ENCODE measurements at places on chromosomes 6 and 20. TPM values are rescaled to one million over a fixed set of nuclear protein-coding genes. Genes with fewer than 3 reads are reported as not detected.

The DYNLT2 gene
- polyA plus RNA-seq = 0.43 TPM

DNA sequence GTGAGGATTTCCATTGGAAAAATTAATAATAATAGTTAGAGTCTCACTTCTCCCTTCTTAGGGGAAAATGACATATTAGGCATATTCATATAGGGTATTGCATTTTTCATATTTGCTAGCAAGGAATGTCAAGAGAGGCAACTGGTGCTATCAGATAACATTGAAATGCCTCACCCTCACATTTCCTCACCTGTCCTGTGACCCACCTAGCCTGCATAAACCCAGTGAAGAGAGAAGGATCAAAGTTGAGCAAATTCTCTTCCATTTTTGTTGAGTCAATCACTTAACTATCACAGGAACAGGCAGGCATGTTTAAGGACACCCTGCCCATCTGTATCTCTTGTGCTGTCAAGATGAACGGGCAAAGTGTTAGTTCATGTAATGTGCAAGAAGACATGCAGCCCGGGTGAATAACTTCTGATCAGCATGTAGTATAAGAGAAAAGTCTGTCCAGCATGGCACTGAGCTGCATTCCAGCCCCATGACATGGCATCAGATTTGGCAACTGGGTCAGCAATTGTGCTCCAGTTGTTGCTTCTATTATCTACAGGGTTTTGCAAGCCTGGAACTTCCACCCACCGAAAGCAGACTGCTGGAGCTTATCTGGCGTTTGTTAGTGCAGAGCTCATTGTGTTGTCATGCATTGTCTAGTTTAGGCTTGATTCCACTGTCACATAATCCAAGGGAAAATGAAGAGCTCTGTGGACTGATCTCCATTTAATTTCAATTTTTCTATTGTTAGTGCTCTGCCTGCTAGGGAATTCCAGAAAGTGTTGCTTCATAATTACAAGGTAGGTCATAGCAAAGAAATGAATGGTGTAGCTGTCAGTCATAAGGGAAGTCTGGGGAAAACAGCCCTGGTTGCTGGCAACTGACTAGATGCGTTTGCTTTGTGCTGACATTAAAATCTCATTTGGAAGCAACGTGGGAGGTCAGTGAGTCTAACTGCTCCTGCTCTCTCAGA, 138.4 kb upstream of the TNFAIP3 start:
- no peak overlapping the region for H3K27ac ChIP-seq
- peaks cover 73% of the 10 kb centered on the region for H3K4me1 ChIP-seq
- H3K4me3 ChIP-seq = no peak overlapping the region
- H3K36me3 ChIP-seq = no peaks in the 10 kb centered on the region
- no peak for DNase-seq
- H3K27me3 ChIP-seq = no peaks in the 10 kb centered on the region

The EBF4 gene
- polyA plus RNA-seq = not detected

The TSHZ2 gene
- not detected for polyA plus RNA-seq

The PTPRT gene
- not detected for polyA plus RNA-seq

DNA sequence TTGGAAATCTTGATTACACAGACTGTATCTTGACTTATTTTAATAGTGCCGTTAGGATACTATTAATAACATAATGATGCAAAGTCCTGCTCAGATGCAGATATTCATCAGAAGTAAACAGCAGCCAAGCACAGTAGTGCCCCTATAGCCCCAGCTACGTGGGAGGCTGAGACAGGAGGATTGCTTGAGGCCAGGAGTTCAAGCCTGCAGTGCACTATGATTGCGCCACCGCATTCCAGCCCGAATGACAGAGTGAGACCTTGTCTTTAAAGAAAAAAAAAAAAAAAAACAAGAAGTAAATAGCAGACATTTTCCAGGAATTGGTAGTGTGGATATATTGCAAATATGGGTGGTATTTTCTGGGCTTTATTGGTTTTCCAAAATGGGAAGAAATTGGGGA, 61.8 kb downstream of the TULP4 start:
- no peak overlapping the region for H3K4me3 ChIP-seq
- DNase-seq = no peak
- H3K27me3 ChIP-seq = no peaks in the 10 kb centered on the region
- no peaks in the 10 kb centered on the region for H3K4me1 ChIP-seq
- no peak overlapping the region for H3K27ac ChIP-seq

DNA sequence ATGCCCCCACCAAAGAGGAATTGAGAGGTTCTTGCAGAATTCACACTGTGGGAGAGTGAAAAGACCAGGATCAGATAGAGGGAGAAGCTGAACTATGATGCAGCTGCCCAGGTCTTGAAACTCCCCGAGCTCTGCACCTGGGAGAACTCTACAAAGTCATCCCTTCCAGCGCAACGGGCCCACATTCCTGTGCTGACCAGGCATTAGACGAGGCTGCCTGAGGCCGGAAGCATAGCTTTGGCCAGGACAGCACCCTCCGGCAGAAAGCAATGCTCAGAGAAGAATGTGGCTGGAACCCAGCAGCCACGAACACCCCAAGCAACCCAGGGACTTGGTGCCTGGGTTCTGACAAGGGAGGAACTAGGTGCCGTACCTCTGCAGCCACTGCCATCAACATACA, 281.5 kb upstream of the CDH4 start:
- H3K4me1 ChIP-seq = no peaks in the 10 kb centered on the region
- no peak for DNase-seq
- H3K27ac ChIP-seq = no peak overlapping the region
- H3K4me3 ChIP-seq = no peak overlapping the region

GRCh38 chr6:90584636-90585255, 2.1 kb downstream of the MAP3K7 start:
- DNase-seq = no peak
- H3K36me3 ChIP-seq = no peaks in the 10 kb centered on the region
- H3K4me1 ChIP-seq = peaks cover 14% of the 10 kb centered on the region
- H3K27ac ChIP-seq = no peak overlapping the region
- no peak overlapping the region for H3K4me3 ChIP-seq

Measured in CD14-positive monocyte (primary cell).